Stimulated activated CD8-positive, alpha-beta memory T cell treated with anti-CD3 and anti-CD28 coated beads, Interleukin-4, amount 100 ng/mL, for 1 hour (primary cell): ENCODE measurements at places on chromosomes 16 and 17.

DNA sequence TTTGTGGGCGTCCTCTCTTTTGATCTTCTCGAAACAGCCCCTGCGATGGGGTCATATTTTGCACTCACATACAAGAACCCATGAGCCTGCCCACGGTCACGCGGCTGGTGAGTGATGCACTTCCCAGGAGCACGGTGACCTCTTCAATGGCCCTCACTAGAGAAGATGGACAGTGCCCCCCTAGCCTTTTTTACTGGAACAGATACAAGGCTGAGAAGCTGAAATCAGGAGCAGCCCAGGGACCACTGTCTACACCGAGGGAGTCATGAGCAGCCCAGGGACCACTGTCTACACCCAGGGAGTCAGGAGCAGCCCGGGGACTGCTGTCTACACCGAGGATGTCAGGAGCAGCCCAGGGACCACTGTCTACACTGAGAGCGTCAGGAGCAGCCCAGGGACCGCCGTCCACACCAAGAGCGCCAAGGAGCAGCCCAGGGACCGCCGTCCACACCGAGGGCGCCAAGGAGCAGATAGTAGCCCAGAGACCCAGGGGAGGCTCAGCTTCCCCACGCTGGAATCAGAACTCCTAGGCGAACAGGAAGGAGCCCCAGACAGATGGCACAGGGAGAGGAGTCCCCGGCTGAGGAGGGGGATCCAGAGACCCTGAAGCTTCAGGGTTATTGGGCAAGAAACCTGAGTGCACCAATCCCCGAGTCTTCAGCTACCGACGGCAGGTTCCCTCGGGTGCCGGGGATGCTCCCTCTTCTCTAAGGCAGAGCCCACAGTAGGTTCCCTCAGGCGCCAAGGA is 23.7 kb downstream of the ACSF3 start:
- no peak for DNase-seq

DNA sequence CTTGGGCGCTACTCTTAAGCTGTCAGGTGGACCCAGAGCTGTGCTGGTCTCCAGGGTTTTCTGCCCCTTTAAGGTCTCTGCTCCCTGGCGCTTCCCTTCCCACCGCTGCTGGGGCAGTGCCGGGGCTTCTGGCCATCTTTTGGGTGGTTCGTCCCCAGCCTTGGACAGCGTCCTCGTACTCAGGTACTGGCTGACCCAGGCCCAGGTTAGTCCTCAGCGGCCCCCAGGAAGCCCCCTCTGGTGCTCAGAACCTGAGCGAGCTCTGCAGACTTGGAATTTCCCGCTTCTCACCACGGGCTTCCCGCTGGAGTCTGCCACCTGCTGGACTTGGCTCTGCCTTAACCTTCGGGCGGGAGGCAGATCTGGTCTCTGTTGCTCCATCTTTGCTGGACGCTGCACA is 94.1 kb upstream of the ZNF750 start:
- no peak for DNase-seq

DNA sequence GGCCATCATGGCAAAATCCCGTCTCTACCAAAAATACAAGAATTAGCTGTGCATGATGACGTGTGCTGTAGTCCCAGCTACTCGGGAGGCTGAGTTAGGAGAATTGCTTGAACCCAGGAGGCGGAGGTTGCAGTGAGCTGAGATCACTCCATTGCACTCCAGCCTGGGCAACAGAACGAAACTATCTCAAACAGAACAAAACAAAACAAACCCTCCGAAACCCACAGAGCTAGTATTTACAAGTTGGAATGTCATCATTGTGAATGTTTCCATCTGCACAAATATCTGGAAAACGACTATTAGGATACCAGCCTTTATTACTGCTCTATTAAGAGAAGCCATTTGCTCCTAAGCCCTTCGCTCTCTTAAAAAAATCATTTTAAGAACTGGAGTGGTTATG is 26.0 kb downstream of the SMARCE1 start:
- no peak for DNase-seq

DNA sequence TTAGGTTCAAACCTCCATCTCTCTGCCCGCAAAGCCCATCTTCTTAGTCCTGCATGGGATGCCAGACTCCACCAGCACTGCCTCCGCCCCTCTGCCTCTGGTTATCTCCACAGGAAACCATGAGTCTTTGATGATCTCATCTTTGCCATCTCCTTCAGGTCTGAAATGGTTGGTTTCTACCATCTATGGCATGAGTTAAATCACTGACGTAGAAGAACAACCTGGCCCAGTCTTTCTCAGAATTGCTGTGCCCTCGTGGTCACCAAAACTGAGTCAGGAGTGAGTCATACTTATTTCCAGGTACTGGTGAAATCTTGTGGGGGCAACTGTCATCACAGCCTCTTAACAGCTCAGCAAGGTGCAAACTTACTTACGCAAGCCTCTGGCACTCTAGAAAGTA is 468.7 kb upstream of the C16orf82 start:
- no peak for DNase-seq

DNA sequence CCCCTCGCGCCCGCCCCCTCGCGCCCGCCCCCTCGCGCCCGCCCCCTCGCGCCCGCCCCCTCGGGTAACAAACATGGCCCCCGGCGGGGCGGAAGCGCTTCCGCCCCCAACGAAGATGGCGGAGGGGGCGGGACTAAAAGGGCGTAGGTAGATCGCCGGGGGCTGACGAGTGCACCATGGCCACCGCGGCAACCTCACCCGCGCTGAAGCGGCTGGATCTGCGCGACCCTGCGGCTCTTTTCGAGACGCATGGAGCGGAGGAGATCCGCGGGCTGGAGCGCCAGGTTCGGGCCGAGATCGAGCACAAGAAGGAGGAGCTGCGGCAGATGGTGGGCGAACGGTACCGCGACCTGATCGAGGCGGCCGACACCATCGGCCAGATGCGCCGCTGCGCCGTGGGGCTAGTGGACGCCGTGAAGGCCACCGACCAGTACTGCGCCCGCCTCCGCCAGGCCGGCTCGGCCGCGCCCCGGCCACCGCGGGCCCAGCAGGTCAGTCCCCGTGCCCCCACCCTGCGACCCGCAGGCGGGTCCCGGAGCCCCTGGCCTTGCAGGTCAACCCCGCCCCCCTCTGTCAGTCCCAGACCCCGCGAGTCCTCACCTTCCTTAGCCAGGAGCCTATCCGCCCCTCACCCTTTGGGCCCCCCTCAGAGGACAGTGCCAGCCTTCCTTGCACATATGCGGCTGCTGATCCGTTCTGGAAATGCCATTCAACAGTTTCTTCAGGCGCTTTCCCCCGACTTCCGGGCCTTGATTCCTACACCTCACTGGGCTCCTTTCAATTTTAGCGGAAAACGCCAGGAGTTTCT is at the start of gene COG1:
Gene COG1 (plus strand): TSS at position 162 of the 808 bp plus-strand sequence. CDS start 15 bp downstream, at position 177.
- peak; percentile 82 for DNase-seq

DNA sequence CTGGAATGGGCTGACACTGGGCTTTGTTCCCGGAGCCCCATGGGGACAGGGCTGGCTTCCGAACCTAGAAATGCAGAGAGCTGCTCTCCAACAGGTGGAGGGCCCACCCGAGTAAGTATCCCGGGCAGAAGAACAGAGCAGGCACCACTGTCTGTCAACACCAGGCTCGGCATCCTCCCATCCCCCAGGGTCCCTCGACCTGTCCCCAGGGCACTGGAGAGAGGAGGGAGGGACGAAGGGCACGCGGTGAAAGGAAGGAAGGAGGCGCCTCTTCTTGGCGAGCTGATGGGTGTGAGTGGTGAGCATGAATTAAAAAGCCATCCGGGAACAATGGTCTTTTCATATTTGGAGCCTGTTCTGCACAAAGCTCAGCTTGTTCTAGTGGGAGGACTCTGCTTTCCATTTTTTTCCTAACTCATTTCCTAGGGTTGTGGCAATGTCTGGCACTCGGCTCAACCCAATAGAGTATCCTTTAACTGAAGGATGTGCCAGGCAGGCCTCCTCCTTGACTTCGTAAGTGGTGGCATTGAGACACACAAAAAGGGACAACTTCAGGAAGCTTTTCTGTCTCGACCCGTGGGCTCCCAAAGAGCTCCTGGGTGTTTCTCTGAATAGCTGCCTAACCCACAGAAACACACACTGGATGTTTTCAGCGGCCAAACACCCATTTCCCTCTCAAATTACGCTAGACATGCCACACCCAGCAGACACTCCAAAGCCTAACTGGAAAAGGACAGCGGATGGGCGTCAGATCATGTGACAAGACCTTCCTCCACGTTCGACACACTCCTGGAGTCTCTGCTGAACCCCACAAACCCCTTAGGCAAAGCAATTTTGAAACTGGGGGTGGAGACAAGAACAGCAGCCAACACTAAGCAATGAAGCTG is 47.7 kb downstream of the ZFHX3 start:
- DNase-seq, result no peak

DNA sequence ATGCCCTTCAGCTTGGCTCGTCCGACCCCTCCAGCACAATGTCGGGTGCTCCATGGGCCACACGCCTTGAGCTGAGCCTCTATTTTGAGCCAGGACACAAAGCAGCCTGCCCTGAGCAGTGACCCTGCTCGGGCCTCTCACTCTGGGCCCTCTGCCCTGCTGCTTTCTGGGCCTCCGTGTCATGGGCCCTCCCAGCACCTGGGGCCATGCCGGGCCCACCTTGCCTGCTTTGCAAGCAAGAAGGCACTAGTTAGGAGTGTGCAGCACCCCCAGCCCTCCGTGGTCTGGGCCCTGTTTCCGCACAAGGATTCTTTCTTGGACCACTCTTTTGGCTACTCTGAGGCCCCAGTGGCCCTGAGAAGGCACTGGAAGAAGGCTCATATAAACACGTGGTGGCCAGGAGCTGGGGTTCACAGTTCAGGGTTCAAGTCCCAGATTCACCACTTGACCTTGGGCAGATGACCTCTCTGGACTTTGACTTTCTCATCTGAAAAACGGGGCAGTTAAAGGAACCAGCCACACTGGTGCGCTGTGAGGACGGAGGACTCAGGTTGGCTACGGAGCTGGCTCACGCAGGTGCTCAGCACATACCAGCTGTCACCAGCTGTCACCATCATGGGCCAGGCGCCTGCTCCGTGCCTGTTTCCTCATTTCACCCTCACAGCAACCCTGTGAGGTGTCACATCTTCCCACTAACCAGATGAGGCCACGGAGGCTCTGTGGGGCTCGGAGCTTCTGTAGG is 166.0 kb upstream of the GSE1 start:
- DNase-seq, result no peak

GRCh38 chr17:81890447-81891302 is 711 bp downstream of the ALYREF start:
- DNase-seq, result no peak

DNA sequence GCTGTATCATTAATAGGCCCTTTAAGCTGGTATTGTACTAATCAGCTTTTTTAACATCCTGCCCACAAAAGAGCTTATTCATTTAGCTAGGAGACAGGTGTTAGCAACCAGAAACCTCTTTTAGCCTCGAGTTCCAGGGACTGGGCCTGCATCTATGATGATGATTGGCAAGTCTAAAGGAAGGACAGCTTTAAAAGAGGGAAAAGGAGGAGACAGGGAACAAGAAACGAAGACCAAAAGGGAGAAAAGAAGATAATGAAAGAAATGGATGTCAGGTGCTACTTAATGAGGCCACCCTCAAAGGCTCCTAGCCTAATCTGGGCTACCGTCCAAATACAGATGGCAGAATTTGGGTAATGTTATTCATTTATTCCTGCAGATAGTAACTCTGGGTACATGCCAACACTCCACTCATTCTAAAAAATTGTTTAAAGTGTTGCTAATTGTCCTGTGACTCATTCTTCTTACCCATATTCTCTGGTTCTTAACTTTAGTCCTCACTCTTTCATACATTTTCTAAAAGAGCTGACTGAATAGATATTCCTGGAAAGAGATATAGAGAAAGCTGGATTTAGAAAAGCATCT is 18.7 kb upstream of the RFFL start:
- DNase-seq, result no peak

- no peak for DNase-seq
Observed at GRCh38 chr17:77718669-77718961, 239.9 kb upstream of the TNRC6C start.

- DNase-seq, result no peak
Observed at GRCh38 chr17:6452471-6453266, 8.4 kb downstream of the PIMREG start.

GRCh38 chr17:13176436-13176835 is 158.6 kb upstream of the ELAC2 start:
- no peak for DNase-seq

DNA sequence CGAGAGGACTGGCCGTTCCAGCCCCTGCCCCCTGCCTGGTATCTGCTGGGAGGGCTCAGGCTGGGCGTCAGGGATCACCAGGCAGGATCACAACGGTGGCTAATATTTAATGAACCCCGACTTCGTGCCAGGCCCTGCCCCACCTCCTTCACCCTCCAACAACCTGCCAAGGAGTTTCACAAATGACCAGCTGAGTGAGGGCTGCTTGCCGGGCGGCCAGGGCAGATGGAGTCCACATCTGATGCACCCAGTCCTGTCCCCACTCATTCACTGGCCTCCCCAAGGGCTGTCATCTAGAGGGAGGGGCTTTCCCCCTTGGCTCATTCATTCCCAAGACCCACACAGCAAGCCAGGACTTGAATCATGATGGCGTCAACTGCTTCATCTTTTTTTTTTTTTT is 17.5 kb downstream of the UBALD1 start:
- no peak for DNase-seq

- DNase-seq, result no peak
Observed at GRCh38 chr17:753418-753817, 1.4 kb upstream of the GEMIN4 start.

DNA sequence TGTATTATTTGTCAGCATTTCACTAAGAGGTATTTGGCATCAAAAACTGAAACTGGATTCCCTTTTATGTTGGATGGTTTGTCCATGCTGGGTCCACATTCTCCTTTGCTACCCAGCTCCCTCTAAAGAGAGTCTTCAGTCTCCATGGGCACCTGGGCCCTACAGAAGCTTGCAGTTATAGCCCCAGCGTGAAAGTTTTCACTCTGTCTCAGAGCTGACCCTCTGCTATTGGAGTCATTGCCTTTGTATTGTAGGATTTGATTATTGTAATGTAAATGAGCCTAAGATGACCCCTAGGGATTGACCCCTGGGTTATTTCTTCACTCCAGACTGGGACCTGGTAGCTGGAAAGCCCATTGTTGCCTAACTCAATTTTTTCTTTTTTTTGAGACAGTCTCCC is 1026.5 kb upstream of the EEF2KMT start:
- no peak for DNase-seq

DNA sequence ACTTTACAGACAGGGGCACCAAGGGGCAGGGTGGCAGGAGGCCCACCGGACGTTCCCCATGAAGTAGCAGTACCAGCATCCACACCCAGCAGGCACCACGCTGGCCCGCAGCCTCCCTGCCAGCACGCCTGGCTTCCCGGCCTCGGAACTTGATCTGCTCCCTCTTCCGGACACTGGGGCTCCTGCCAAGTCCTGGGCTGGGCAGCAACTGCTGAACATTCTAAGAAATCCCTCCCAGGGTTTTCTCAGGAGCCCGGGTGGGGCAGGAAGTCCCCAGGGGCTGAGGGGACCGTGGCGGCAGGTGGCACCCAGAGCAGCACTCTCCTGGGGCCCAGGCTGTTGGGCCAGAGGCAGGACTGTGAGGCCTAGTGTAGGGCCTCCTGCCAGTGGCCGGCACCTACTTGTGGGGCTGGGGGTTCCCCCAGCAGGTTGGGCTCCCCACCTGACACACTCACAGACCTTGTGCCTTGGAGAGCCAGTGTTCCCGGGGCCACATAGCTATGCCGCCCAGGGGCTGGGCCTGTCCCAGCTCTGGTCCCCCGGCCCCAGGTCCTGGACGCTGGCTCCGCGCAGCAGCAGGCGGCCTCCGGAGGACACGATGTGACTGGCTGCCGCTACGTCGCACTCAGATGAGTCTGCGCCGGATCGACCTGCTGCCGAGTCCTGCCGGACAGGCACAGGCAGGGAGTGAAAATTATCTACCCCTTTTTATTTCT is 86.2 kb upstream of the CBX4 start:
- DNase-seq, result no peak
